ENCODE measurements at places on chromosomes 5 and 9.

DNA sequence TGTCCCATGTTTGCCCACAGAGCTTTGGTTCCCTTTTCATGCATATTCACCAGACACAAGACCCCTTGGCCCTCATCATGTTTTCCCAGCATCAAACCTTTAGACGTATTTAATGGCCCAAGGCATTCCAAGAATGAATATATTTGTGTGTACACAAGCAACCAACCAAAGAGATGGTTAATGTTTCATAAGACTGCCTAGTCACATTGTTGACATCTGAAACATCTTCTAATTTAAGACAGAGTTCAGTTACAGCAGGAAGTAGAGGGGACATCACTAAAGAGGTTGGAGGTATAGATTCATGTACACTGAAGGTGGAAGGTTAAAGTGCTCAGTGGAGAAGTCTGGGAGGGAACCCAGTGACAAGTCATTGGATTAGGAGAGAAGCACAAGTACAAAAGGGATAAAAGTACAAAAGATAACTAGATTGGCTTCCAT lies 49.1 kb downstream of the SUSD1 start:
- DNase-seq, result no peak

DNA sequence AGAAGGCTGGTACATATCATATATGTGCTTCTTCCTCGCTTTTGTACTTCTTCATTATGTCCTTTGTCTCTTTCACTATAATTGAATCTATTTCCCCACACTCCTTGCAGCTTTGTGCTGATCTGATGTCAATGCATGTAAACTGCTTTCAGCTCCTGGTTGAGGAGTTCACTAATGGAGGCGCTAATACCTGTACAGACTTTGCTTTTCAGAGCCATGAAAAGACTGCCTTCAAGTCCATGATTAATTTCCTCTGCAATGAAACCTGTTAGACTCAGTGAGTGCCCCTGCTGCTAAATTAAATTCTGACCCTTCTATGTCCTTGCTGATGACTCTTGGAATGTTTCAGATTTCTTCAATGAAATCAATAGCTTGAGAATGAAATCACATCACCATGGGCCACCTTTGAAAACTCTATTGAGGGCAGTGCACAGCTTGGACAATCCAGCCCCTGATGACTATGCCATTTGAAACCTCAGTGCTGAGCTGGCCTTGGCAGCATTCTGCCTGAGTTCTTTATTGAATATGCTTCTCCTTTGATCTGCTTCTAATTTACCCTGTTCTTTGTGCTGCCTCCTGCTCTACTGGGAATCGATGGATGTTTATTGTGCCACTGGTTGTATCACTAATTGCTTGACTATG lies 358.2 kb upstream of the DMAC1 start:
- no peak for DNase-seq

DNA sequence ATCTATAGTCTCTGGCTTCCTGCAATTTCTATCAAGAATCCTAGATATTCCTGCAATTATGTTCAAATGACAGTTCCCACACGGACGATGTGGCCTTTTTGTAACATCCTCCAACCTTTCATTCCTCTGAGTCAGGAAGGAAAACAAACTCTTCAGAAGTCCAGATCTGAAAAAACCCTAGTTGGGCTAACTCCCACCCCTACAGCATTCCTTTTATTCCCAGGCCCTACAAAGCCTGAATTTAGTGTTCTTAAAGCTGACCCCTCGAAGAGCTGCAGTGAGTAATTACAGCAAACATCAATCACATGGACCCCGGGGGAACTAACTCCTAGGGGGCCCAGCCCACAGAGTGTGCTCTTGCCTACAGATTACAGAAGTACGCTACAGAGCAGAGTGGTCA lies 99.7 kb downstream of the SERINC5 start:
- no peak for DNase-seq

- DNase-seq, result no peak
Measured at GRCh38 chr9:134621558-134622110, 20.0 kb upstream of the COL5A1 start.

GRCh38 chr5:116299746-116300640 lies 215.2 kb downstream of the COMMD10 start:
- no peak for DNase-seq

GRCh38 chr9:120891884-120892747 lies 15.1 kb upstream of the PHF19 start:
- DNase-seq, result no peak

- no peak for DNase-seq
Measured at GRCh38 chr9:134959971-134960310, 42.2 kb upstream of the FCN1 start.

DNA sequence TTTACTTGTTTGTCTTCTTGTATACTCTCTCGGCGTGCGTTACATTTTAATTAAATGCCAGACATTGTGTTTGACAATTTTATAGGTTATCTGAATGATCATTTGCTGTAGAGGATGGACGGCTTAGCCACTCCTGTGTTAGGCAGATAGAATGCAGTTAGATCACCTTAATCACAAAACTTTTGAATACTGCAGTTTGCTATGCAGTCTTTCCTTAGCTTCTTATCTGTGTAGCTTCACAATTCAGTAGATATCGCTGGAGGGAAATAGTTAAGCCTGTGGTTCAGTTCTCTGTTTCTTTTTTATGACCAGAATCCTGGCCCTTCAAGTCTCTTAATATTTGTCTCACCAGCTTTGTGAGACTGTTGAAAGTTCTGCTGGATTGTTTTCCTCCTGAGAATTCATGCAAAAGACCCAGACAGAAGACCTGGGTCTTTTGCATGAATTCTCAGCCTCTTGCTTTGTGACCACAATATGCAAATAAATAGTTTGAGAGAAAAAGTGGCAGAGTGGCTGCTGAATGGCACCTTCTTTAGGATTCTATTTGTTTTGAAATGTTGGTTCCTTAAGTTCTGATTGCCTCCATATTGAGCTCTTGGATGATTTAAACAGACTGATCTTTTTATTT lies 40.2 kb downstream of the RASA1 start:
- no peak for DNase-seq

- DNase-seq, result no peak
Measured at GRCh38 chr9:16652582-16652981, 217.9 kb downstream of the BNC2 start.

DNA sequence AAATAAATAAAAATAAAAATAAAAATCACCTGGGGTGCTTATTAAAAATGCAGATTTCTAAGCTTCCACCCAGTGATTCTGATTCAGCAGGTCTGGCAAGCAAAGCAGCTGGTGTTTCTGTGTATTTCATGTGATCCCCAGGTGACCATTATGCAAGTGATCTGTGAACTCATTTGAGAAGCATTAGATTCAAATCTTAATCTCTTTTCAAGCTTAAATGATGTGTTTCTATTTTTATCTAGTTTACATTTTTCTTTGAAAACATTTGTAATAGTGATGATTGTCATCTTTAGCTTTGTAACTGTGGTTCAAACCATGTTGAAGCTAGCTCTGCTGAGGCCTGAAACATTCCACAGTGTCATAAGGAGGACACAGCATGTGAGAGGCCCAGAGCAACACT lies 804.8 kb upstream of the ZNF608 start:
- no peak for DNase-seq

DNA sequence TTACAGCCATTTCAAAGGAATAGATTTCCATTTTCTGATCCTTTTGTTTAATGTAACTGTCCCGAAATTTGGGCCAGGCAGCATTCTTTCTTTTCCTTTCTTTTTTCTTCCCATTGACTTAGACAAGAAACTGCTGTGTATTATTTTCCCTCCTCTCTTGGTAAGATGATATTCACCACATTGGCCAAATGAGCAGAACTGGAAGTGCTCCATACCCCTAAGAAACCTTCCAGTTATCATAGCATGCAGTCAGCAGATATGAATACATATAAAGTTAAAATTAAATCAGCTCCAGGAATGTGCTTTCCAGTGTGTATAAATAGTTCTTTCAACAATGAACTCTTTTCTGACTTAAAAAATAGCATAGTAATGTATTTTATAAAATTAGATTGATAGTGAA lies 168.5 kb upstream of the GAS1 start:
- no peak for DNase-seq

DNA sequence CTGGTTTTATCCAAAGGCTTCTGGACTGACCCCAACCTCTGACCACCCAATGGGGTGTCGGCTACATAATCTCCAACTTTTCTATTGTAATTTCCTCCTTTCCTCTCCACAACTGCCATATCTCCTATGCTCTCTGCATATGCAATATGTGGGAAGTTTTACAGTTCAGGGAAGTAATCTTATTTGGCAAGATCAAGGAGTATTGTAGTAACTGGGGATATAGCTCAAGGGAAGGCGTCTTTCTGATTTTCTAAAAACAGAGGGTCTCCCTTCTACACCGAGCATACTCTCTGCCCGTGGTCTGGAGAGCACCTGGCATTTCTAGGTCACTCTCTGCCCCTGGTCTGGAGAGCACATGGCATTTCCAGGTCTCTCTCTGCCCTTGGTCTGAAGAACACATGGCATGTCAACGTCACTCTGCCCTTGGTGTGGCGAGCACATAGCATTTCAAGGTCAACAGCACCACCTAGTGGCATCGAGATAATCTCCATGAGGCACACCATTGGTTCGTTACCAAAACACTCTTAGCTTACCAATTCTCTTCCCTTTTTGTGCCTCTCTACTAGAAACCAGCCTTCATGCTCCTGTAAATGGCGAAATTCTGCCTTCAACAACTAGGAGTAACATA lies 616.4 kb upstream of the NUDT12 start:
- DNase-seq, result no peak

DNA sequence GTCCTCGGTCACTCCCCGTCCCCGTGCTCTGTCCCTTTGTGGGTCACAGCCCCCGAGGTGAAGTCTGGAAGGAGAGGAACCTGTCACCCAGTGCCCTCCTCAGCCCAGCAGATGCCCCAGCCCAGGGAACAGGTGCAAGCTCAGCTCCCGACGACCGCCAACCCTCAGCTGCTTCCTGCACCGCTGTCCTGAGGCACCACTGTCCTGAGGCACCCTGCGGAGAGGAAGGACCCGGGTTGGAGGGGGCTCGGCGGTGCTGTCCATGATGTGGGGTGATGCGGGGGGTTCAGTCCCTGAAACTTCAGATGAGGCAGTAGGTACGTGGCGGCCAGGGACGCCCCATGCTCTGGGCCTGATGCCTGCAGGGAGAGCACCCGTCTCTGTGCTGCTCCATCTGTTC lies 81.4 kb downstream of the COL5A1 start:
- no peak for DNase-seq

DNA sequence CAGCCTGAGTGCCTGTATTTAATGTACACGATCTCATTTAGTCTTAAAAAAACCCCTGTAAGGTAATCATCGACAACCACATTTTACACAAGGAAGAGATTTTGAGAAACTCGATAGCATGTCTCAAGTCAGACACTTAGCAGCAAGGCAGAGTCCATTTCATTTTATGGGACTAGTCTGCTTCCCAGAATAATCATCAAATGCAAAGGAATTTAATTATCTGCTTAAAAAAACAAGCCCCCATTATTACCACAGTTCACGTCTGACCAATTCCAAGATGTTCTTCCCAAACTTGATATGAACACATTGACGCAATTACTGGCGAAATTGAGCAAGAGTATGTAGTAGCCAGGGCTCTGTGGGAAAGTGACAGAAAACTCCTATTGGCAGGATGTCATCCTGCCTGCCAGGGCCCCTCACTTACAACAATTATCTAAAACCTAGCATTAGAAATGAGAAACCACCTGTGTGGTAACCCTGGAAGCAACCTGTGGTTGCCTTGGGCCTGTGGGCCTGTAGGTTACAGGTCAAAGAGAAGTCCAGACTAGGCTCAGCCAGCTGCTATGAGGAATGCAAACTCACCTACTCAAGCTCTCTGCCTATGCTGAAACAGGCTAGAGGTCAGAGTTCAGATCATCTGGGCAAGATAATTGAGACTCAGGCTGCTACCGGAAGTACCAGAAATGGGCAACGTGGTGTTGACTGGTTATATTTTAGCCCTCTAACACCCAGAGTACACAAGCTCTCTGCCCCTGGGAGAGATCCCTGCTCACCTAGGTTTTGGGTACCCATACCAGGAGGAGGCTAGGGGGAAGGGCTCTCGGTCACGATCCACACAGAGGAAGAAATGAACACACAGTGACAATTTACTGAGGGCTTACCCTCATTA lies 1.6 kb downstream of the B4GALT1 start:
- DNase-seq, result no peak

- no peak for DNase-seq
Measured at GRCh38 chr9:22469928-22470544, 23.4 kb downstream of the DMRTA1 start.

- peak; percentile 10 for DNase-seq
Measured at GRCh38 chr5:130109152-130109551, 204.9 kb downstream of the CHSY3 start.

GRCh38 chr5:132263548-132264261 lies 6.2 kb downstream of the PDLIM4 start:
- DNase-seq, result peak; percentile 72

DNA sequence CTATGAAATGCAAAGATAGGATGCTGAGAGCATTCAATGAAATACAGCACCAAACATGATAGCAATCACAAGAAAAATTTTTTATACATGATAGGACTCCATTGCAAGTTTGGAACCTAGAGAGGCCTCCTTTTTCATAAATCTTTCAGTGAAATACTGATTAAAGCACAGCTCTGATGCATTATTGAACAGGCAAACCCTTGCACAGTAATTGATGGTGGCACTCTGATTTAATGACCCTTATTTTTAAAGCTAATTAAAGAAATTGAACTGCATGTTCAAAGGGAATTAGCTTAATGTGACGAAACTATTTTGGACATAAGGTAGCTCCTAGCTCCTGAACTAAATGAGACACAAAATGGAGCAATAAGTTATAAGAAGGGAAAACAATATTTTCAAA lies 44.6 kb downstream of the MPDZ start:
- DNase-seq, result no peak

GRCh38 chr5:143192191-143192900 lies 211.1 kb downstream of the NR3C1 start:
- DNase-seq, result no peak

DNA sequence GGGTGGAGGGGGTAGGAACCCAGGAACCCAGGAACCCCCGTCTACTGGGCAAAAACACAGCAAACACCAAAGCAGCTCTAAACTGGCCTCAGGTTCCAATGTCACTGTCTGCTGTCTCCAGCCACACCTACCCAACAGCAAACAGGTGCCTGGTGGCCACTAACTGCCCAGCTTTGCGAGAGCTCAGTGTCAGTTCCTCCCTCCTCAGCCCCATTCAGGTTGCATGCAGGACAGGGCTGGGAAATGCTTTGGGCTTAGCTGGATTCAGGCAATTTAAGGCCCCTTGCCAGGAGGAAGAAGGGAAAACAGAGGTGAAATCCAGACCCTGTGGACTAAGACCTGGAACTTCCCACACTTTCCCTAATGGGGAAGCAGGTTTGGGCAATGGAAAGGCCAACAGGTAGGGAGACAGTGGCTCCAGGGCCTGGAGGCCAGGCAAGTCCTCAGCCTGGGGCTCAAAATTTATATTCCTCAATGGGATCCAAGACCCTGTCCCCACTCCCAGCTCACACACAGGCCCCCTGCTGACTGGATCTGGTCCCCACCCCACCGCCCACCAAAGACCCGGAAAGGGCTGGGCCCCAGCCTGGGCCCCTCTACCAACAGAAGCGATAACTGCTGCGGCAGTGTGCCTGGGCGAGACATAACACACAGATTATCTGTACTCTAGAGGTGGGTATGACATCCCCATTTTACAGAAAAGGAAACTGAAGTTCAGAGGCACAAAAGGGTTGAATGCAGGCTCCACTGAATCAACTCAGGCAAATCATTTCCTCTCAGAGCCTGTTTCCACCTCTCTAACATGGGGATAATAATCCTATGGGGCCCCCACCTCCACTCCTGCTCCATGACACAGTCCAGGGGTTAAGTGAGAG lies 3.5 kb downstream of the EEIG1 start:
- DNase-seq, result no peak

- no peak for DNase-seq
Measured at GRCh38 chr9:26263478-26263877, 585.2 kb upstream of the TUSC1 start.

Measured in HFF-Myc (cell line).